ENCODE measurements at places on chromosomes 12 and 14. TPM values are rescaled to one million over a fixed set of nuclear protein-coding genes. Genes with fewer than 3 reads are reported as not detected.

The SLC4A8 gene
- total RNA-seq = 0.24 TPM

DNA sequence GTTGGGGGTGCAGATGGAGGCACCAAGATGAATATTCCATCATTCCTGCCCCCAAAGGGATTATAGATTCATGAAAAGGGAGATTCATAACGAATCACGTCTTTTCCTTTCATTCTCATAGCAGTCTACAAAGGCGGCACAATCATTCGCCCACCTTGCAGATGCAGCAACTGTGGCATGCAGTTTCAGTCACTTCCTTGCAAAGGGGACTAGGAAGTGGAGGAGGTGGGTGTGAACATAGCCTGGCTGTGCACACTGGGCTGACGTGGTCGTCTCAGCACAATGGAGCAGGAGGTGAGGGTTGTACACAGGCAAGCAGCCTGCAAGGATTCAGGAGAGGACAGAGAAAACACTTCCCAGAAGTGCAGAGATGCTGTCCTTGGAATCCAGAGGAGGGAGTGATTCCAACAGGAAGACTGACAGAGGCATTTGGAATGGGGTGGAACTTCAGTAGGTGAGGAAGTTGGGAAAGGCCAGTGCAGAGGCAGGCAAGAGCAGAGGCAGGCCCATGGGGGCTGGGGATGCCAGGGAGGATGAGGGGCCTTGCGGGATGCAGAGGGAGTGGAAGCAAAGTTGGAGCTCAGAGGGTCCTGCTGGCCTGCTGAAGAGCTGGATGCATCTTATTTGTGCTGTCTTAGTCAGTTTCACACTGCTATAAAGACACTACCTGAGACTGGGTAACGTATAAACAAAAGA lies 21.9 kb upstream of the PPP2R5C start:
- no peak for DNase-seq

The C3AR1 gene
- 6.4 TPM for total RNA-seq

- peak; percentile 57 for DNase-seq
Observed at GRCh38 chr14:75022655-75023054, 19.9 kb downstream of the EIF2B2 start.

- no peak for DNase-seq
Observed at GRCh38 chr12:87575906-87576305, 453.3 kb downstream of the C12orf50 start.

The CRACR2A gene
- total RNA-seq = 15.5 TPM

DNA sequence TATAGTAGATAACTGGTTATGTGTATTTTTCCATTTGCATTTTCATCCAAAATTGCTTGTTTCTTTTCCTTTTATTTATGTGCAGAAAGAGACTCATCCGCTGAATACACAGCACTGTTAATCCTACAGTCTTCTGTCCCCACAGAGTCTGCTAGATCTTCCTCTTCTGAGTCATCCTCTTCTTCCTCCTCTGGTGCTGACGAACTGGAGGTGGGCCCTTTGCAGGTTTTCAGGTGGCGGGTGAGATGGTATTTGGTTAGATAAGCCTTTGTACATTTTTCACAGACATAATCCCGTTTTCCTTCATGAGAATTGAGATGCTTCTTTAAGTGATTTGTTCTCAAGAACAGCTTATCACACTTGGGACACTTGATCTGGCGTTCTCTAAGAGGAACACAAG lies 26.8 kb downstream of the PRDM4 start:
- DNase-seq = no peak

DNA sequence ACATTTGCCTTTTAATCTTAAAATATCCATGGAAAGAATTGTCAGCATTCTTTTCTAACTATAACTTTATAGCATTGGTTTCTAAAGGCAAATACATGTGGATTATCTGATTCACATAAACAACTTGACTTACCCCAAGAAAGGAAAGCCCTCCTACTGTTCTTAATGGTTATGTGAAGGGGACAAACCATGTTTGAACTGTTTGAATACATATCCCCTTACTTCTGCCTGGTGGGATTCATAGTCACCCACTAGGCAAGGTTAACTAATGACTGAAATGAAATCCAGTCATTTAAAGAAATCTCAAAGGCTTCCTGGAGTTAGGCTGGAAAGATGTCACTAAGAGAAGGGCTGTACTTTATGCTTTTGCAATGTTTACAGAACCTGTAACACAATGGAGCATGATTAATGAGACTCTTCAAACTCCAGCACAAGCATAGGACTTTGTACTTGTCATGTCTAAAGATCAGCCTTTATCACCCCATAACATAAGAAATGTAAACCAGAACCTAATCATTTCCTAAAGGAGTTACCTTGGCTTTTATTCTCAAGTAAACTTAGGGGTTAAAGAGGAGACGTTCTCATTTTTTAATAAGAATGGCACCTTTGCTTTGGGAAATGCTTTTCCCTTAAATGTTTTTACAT lies 10.2 kb upstream of the FLRT2 start:
- no peak for DNase-seq

DNA sequence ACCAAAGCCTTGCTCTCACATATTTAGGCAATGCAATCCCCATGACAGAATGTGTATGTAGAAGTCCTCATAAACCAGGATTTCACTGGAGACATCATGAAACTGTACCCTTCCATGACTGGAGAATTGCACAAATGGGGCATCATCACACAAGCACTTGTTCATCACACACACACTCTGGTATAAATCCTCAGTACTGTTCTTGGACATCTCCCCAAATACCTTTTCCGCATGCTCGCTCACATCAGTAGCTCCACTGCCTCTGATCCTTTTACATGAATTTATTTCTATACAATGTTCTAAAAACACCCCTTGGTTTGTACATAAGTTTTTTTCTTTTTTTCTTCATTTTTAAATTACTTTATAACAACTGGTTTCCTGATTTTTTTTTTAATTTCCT lies 3.3 kb upstream of the ING4 start:
- no peak for DNase-seq

DNA sequence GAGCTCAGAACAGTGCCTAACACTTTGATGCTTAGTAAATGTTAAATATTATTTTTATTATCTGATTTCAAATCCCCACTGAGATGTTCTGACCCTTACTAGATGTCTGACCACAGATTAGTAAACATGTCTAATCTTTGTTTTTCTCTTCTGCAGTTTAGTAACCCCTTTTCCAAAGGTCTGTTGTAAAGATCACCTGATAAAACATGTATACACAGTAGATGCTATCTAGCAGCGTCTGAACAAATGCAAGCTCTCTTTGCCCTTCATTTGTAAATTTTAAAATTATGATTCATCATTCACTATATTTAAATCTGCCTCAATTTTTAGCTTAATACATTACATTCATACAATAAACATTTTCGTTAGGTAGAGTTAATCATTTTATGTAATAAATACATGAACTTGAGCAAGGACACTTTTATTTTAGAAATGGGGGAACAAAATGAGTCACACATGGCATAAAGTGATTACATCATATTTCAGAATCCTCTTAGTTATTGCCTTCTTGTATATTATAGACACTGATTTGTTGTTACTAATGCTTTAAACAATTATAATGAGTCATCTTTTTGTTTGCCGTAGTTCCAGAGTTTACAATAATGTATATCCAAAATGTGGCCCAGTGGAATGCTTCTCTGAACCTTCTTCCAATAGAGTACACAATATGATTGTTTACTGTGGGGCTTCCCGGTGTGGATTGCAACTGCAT lies 1.7 kb upstream of the OR4K5 start:
- DNase-seq = no peak

DNA sequence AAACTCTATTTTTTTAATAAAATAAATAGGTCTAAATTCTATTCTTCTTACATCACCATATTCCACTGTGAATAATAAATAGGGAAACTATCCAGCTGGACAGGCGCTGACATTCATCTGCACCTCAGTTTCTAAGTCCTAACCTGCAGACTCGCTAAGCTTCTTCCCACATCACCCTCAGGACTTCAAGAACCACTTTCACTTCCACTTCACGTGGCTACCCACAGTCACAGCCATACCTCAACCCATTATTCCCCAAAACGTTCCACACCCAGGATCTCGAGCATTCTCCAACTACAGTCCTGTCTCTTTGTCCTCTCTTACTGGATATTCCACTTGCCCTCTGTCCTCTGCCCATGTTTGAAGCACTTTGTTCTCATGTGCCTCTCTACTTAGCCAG lies 71.1 kb downstream of the C2CD5 start:
- no peak for DNase-seq

The CEBPE gene
- total RNA-seq = not detected

- no peak for DNase-seq
Observed at GRCh38 chr14:98840091-98840490, 431.9 kb downstream of the BCL11B start.

GRCh38 chr14:35534873-35535482 lies 1.0 kb downstream of the INSM2 start:
- peak; percentile 85 for DNase-seq

GRCh38 chr14:89669193-89669592 lies 252.2 kb upstream of the FOXN3 start:
- DNase-seq = no peak

DNA sequence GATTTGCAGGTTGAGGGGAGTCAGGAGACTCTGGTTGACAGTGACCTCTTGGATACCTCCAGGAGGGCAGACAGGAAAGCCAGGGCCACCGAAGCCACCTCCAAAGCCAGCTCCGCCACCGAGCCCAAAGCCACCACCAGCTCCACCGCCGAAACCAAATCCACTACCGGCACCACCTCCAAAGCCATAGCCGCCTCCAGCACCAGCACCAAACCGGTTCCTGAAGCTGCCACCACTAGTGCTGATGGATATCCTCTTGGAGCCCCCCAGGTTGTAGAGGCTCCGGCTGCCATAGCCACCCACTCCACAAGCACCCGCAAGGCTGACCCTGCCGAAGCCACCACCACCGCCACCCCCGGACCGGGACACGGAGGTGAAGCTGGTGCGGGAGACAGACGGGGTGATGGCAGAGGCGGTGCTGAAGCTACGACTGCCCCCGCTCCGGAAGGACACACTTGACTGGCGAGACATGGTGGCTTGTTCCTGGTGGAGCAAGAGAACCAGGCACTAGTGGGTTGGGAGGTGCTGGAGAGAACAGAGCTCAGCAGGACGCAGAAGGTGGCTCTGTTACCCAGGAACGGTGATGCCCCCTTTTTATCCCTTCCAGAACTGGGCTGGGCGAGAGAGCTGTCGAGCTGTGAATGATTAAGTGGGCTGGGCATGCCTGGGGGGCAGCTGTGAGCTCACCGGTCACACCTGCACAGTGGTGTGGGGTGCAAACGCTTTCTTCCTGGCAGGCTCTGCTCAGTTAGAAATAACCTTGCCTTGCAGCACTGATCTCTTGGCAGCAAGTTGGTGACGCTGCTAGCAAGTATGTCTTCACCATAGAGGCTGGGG lies at the start of gene KRT5:
Gene KRT5, minus strand, starts transcription at position 569 of the 837 bp plus-strand sequence. Its CDS starts 98 bp downstream, at position 471.
- DNase-seq = no peak

- no peak for DNase-seq
Observed at GRCh38 chr14:75806352-75806832, 145.3 kb downstream of the TTLL5 start.

- peak; percentile 87 for DNase-seq
Observed at GRCh38 chr12:104671409-104672095, 214.8 kb downstream of the CHST11 start.

DNA sequence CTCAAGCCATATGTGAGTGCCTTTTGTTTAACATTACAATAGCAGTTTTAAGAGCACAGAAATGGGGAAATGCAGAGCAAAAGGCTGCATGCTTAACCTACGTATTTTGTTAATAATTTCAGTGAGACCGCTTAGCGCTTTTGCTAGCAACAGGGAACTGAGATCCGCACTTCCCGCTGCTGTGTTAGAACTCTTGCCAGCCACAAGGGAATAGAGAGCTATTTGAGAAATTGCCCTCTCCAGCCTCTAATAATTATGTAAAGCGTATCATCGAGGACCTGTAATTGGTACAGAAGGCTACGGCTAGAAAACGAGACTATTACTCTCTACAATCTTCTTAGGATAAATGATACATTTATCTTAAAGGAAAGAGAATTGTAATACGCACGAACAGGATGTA lies 205.2 kb upstream of the GRIP1 start:
- no peak for DNase-seq

The ALDH1L2 gene
- total RNA-seq = 5.6 TPM

DNA sequence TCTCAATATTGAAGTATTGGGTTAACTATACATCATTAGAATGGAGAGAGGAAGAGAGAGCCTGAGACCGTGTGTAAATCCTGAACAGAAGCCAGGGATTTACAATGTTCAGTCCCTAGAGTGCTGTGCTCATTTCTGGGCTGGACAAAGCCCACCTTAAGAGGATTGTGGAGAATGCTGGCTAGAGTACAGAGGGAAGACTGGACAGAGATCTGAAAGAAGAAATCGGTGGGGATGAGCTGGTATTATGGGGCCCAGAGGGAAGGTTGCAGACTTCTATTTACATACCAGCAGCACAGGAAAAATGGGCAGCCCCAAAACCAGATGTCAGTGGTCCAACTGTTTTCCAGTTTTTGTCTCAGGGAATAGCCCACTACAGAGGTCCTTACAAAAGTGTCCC lies 42.3 kb downstream of the RTN1 start:
- DNase-seq = no peak

DNA sequence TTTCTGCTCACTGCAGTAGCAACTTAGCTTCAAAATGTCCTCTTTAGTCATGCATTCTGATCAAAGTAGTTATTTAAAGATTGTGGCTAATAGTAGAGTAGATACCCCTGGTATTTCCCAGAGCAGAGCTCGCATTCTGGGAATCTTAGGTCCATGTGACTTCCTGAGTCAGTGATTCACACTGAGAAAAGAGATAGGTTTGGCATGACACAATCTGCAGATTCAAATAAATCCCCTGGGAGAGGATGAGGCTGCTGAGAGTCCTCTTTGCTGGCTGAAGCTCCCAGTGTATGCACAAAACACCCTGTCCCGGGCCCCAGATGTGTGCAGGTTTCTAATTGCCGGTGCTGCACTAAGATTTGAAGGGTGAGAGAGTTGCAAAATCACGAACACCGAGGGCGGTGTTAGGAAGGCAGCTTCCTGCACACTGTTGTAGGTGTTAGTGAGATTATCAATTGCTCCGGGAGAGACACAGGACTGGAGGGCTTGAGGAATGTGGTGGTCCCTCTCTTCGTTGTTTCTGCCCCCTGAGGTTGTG lies 233.2 kb downstream of the NRXN3 start:
- no peak for DNase-seq

GRCh38 chr14:71783786-71784185 lies 148.4 kb upstream of the RGS6 start:
- DNase-seq = no peak

DNA sequence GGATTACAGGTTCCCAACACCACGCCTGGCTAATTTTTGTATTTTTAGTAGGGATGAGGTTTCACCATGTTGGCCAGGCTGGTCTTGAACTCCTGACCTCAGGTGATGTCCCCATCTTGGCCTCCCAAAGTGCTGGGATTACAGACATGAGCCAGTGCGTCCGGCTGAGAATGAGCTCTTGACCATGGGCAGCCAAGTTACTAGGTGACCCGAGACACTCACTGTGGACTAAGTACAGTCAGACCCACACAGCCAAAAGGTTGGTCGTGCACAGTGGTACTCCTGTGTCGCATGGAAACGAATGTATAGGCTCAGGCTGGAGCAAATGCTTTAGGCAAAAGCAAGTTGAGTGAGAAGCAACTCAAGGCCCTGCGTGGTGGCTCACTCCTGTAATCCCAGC lies 21.0 kb downstream of the DLK1 start:
- DNase-seq = no peak

GRCh38 chr14:75496755-75497154 lies 25.5 kb upstream of the BATF start:
- DNase-seq = no peak

The CKAP4 gene
- 35.6 TPM for total RNA-seq

The RAPGEF3 gene
- total RNA-seq = 23.0 TPM
